ENCODE measurements at places on chromosomes 1 and 21.

GRCh38 chr1:33763406-33763805, 100.5 kb upstream of the HMGB4 start:
- no peak for DNase-seq

- DNase-seq: no peak
Measured at GRCh38 chr1:71755441-71755840, 526.9 kb downstream of the NEGR1 start.

DNA sequence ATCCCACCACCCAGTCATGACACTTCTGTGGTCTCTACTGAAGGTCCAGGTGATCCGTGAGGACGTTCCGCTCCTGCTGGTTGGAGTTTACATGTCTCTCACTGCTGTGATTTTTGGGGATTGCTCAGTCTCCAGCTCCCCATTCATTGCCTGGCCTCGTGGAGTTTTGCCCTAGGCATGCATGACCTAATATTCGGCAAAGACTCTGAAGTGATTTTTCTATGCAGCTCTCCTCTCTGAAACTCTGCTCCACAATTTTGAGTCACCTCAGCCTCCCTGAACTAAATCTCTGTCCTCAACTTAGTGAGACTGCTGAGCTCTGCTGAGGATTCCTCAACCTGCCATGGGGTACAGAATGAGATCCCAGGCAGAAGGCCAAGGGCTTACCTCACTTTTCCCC, 174.4 kb upstream of the FGGY start:
- no peak for DNase-seq

DNA sequence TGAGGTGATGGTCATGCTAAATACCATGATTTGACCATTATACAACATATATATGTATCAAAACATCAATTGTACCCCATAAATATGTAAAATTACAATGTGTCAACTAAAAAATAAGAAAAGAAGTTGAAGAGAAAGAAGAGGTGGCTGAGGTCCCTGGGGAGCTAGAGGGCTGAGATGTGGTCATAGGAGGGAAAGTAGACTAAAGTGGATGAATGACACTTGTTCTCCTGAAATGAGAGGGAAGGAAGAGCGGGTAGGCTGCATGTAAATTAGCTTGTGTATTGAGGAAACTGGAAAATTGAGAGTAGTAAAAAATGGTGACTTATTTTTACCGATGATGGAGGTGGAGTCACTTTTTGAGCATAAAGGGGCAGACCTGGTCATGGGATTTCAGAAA, 117.0 kb downstream of the ST6GALNAC3 start:
- no peak for DNase-seq

DNA sequence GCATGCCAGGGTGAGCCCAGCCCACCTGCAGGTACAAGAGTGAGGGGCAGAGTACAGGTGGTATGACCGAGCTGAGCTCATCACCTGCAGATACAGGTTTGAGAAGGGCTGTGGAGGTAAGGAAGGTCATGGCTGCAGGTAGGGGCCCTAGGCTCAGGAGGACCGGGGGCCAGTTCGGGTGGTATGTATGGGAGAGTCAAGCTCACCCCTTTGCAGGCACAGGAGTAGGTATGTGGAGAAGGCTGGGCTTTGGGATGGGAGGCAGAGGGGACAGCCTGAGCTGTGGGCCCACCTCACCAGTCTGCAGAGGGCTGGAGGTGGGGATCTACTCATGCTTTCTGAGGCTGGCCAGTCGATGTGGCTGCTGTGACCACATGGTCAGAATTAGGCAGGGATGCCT, 17.2 kb downstream of the PODN start:
- no peak for DNase-seq

- no peak for DNase-seq
Measured at GRCh38 chr21:40049031-40049930, 182.0 kb downstream of the PCP4 start.

DNA sequence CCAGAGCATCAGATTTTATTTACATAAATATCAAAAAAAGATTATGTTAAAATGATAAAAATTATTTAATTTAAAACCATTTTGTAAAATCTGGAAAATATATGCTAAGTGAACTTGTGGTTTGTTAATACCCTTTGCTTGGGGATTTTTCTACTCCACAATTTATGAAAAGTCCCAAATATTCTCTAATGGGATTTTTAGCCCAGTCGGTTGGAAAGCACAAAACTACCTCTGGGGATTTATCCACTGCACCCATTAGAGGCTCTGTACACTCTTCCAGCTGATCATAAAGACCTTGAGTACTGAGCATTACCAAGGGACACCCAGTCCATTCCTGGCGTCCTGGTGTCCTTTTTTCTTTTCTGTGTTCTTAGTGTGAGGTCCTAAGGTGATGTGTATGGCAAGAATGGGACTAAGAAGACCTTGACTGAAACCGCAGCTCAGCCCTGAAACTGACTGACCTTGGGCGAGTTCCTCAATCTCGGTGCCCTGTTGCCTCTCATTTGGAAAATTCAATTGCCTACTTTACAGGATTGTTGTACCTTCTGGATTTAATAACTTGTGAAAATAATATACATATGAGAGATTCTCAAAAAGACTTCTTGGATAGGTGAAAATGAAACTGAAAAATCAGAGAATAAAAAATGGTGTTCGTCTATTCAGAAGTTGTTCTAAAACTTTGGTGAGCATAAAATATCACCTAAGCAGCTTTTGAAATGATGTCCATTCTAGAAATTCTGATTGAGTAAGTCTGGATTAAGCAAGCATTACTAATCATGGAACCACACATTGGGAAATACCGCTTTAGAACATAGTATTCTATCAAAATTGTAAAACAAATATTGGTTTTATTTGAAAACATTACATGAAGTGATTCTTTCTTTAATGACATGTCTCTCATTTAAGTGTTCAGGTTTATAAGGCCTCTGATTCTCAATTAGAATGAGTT, 21.5 kb upstream of the SAMSN1 start:
- DNase-seq: no peak

GRCh38 chr1:145960468-145961108, 2.8 kb upstream of the LIX1L start:
- DNase-seq: peak; percentile 30
